ENCODE measurements at places on chromosomes 13 and 19.

DNA sequence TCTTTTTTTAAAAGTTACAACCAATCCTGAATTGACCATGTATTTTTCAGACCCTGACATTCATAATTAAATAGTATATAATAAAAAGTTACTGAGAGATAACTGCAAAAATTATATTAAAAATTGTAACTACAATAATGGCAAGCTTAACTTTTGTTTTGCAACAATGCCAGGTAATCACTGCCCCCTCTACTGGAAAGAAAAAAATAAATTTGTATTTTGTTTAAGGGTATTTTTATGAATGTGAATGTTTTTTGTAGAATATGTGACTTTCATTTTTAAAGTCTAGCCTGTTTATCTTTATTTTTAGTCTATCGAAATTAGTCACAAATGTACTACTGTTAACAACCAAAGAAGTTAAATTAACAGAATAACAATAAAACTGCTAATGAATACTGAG is 21.7 kb downstream of the MRPS31 start:
- DNase-seq = no peak

- DNase-seq = no peak
These were observed 28.1 kb downstream of the MICOS13 start for GRCh38 chr19:5652261-5652660.

DNA sequence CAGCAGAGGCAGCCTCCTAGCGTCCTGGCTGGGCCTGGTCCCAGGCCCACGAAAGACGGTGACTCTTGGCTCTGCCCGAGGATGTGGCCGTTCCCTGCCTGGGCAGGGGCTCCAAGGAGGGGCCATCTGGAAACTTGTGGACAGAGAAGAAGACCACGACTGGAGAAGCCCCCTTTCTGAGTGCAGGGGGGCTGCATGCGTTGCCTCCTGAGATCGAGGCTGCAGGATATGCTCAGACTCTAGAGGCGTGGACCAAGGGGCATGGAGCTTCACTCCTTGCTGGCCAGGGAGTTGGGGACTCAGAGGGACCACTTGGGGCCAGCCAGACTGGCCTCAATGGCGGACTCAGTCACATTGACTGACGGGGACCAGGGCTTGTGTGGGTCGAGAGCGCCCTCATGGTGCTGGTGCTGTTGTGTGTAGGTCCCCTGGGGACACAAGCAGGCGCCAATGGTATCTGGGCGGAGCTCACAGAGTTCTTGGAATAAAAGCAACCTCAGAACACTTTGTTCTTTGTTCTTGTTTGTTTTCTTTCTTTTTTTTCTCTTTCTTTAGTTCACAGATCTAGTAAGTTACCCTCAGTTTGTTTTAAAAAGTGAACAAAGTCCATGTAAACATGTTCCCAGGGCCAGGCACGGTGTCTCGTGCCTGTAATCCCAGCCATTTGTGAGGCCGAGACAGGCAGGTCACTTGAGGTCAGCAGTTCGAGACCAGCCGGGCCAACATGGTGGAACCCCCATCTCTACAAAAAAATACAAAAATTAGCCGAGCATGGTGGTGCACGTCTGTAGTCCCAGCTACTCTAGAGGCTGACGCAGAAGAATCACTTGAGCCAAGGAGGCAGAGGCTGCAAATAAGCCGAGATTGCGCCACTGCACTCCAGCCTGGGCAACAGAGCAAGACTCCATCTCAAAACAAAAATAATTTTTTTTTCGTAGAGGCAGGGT is 10.2 kb downstream of the ANGPTL4 start:
- DNase-seq = no peak

GRCh38 chr19:35848486-35848885 is 3.8 kb downstream of the NPHS1 start:
- no peak for DNase-seq

DNA sequence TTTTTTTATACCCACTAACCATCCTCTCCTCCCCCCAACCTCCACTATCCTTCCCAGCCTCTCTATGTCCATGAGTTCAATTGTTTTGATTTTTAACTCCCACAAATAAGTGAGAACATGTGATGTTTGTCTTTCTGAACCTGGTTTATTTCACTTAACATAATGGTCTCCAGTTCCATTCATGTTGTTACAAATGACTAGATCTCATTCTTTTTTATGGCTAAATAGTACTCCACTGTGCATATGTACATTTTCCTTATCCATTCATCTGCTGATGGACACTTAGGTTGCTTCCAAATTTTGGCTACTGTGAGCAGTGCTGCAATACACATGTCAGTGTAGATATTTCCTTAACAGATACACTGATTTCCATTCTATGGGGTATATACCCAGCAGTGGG is 24.9 kb upstream of the ACP7 start:
- DNase-seq = no peak

DNA sequence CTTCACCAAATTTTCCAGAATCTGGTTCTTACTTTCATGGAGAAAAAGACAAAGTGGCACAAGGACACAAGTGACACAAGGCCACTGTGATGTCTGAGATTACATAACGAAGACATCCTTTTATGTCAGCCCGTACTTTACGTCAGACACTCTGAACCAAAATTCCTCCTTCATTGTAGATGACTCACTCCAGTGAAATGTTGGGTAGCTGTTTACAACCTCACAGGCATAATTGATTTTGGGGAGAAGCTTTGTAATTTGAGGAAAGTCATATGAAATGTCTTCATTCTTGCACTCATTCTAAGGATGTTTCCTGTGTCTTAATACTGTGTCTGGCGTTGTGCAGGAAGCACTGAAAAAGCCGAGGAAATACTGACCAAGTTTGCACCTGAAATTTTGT is 20.0 kb upstream of the LGALS14 start:
- DNase-seq = no peak

DNA sequence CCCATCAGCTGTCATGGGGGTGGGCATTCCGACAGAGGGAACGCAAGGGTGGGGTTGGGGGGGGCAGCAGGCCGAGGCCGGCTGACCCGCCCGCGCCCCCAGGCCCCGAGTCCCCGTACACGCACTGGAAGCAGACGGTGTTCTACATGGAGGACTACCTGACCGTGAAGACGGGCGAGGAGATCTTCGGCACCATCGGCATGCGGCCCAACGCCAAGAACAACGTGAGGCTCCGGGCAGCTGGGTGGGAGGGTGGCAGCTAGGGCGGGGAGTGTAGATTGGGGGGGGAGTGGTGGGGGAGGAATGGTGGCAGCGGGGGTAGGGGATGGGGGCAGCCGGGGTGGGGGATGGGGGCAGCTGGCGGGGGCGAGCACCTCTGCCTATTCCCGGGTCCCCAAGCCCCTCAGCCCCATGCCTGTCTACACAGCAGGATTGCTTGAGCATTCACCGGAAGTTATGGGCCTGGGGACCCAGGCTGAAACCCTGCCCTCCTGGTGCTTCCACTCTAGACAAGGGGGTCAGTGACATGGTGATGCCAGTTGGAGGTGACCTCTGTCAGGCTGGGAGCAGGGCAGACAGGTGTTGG is 2.8 kb upstream of the ADM5 start:
- no peak for DNase-seq

DNA sequence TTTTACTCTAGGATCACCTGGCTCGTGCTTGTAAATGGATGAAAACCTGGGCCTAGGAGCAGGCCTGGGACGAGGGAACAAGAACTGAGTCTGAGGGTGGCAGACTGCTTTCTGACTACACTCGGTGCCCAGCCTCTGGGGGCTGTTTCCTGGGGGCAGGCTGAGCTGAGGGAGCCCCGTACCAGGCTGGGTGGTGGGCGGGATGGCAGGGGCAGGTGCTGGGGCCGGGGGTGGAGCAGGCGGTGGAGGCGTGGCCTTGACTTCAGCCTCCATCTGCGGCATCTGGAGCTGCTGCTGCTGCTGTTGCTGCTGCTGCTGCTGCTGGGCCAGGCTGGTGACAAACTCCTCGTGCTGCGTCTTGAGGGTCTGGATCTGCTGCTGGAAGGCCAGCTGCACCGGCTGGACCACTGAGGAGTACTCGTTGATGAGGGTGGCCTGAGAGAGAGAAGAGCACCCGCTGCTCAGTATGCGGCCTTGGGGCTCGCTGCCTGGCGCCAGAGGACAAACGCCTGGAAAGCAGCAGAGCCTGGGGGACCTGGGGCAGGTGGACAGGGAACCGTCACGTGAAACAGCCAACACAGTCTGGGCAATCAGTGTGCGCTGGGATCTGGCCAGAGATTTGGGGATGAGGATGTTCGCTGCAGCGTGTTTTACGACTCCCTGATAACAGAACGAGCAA is 12.6 kb downstream of the CHERP start:
- DNase-seq = no peak

DNA sequence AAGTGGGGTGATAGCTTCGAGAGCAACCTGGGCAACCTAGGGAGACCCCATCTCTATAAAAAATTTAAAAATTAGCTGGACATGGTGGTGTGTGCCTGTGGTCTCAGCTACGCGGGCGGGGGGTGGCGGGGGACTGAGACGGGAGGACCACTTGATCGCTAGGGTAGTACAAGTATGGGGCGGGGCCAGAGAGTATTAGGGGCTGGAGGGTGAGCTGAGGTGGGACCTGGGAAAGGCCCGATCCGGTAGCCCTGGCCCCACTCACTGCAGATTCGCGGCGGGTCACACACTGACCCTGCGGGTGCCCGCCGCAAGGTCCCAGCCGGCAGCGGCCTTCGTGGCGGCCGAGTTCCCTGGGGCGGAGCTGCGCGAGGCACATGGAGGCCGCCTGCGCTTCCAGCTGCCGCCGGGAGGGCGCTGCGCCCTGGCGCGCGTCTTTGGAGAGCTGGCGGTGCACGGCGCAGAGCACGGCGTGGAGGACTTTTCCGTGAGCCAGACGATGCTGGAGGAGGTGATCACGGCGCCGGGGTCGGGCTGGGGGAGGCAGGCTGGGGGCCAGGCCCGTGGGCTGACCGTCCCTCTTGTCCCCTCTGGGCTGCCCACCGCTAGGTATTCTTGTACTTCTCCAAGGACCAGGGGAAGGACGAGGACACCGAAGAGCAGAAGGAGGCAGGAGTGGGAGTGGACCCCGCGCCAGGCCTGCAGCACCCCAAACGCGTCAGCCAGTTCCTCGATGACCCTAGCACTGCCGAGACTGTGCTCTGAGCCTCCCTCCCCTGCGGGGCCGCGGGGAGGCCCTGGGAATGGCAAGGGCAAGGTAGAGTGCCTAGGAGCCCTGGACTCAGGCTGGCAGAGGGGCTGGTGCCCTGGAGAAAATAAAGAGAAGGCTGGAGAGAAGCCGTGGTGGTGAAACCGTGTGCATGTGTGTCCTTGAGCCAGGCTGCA is 2.0 kb upstream of the ARHGAP45 start:
- DNase-seq = peak; percentile 45

- no peak for DNase-seq
These were observed 24.9 kb downstream of the SLC8A2 start for GRCh38 chr19:47446534-47447469.

DNA sequence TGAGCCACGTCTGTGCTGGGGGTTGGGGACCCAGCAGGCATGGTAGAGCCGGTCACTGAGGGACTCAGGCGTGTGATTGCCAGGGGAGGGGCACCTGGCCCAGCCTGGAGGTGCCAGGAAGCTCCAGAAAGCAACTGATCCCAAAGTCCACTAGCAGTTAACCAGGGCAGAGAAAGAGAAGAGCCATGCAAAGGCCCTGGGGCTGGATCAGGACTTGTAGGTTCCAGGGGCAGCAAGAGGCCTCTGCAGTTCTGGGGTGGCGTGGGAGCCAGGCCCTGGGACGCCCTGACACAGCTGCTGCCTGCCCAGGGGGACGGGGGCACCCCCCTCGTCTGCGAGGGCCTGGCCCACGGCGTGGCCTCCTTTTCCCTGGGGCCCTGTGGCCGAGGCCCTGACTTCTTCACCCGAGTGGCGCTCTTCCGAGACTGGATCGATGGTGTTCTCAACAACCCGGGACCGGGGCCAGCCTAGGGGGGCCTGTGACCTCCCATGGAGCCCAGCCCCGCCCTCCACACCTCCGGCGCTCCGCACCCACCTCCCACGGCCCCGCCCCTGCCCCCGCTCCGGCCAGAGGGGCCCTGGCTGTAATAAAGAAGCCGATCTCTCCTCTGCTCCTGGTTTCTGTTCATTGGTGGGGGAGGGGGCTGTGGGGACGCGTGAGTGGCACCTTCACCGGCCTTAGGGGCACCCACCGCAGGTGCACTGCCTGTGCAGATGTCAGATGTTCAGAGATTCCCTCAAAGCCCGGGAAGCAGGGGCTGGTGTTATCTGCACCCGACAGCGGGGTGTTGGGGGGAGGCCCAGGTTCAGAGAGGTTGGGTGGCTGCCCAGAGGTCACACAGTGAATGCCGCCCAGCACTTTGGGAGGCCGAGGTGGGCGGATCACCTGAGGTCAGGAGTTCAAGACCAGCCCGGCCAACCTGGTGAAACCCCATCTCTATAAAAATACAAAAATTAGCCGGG is 4.1 kb downstream of the AZU1 start:
- no peak for DNase-seq

DNA sequence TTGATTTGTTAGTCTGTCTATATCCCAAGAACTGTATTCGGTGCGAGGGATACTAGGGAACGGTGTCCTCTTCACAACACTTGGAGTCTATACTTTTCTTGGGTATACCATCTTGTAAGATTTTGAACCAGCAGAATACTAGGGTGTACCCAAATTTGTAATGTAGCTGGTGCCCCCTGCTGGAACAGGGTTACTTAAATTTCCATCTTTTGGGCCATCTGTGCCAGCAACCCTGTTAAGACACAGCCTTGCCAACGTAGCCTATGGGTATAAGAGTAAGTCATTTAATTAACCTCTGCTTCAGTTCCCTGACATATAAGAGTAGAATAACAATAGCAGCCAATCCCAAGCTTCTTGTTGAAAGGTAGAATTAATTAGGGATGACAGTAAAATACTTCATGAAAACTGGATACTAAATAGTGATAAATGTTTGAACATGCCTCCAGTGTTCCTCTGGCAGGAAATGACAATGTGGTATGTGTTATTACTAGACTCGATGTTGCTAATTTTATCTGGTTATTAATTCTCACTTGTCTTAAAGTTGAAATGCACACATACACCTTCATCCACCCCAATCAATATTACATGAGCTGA is 607.6 kb downstream of the FGF9 start:
- DNase-seq = peak; percentile 14

GRCh38 chr19:57566396-57567265 is 7.0 kb upstream of the ZNF550 start:
- no peak for DNase-seq

- no peak for DNase-seq
These were observed 13.9 kb downstream of the FCHO1 start for GRCh38 chr19:17765069-17765618.

GRCh38 chr13:102698649-102698980 is 3.8 kb upstream of the METTL21C start:
- no peak for DNase-seq

DNA sequence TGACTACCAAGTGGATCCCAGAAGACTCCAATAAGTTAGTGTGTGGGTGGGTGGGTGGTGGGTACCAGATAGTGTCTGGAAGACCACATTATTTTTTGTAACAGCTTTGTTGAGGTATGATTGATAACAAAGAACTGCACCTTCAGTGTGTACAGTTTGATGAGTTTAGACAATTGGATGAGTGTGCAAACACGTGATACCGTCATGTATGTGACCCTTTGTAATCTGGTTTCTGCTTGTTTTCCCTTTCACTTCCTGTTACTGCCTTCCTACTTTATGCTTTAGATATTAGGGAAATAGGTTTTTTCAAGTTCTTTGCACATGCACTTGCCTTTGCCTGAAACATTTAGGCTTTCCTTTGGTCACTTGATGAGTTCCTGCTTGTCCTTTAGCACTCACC is 8.5 kb downstream of the RPL21 start:
- DNase-seq = no peak

- DNase-seq = no peak
These were observed 10.7 kb upstream of the PABPC3 start for GRCh38 chr13:25085125-25085742.

GRCh38 chr19:29446361-29446760 is 79.4 kb upstream of the VSTM2B start:
- DNase-seq = no peak

- DNase-seq = no peak
These were observed 11.4 kb downstream of the NFIX start for GRCh38 chr19:13006431-13007281.

- no peak for DNase-seq
These were observed 17.4 kb upstream of the AP1M2 start for GRCh38 chr19:10604460-10604980.

All from stimulated activated CD8-positive, alpha-beta memory T cell treated with anti-CD3 and anti-CD28 coated beads, Interleukin-15, amount 100 ng/mL, for 4 hours (primary cell).